Peyer's patch (tissue), 4 donors: ENCODE measurements at places on chromosomes 1 and 21. TPM values are rescaled to one million over a fixed set of nuclear protein-coding genes. Genes with fewer than 3 reads are reported as not detected.

SLC9C2 gene
- total RNA-seq: not detected

- H3K4me3 ChIP-seq: no peak overlapping the region
- H3K27me3 ChIP-seq: no peaks in the 10 kb centered on the region
- no peak overlapping the region for H3K27ac ChIP-seq
- H3K4me1 ChIP-seq: no peaks in the 10 kb centered on the region
- DNase-seq: peak; percentile 36
Observed at GRCh38 chr1:2979191-2980072, 41.8 kb upstream of the ACTRT2 start.

GRCh38 chr1:241603731-241604245, 36.4 kb downstream of the CHML start:
- H3K27me3 ChIP-seq: no peaks in the 10 kb centered on the region
- no peaks in the 10 kb centered on the region for H3K4me1 ChIP-seq
- no peak overlapping the region for H3K27ac ChIP-seq

FCRL1 gene
- 6.2 TPM for total RNA-seq

DNA sequence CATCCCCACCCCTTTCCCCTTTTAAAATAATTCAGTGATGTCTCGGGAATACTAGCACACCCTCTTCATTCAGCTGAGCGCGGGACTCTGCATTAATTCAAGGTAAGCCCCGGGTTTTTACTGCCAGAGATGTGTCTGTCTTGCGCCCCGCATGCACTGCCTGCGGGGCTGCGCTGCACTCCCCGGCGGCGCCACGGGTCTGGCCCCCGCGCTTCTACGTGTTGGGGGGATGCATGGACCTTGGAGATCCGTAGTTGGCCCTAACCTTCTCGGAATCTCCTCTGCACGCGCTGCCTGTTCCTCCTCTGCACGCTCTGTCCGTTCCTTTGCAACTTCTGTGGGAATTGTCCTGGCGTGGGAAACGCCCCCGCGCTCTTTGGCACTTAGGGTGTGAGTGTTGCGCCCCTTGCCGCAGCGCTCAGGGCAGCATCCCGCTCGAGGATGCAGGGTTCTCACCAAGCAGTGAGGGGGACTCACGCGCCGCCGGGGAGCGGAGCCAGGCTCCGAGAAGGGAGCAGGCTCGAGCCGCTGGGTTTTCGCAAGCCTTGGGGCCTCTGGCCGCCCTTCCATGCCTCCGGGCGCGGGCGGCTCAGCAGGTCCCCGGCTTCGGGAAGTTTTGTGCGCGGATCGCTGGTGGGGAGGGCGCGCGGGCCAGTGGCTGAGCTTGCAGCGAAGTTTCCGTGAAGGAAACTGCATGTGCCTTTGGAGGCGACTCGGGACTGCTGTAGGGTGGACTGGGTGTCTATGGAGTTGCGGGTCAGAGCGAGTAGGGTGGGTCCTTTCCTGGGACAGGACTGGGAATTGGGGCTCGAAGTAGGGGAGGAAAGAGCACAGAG, 165.1 kb upstream of the CACNA1E start:
- H3K27ac ChIP-seq: no peak overlapping the region
- no peak overlapping the region for H3K4me3 ChIP-seq
- DNase-seq: no peak
- H3K4me1 ChIP-seq: no peaks in the 10 kb centered on the region

DNA sequence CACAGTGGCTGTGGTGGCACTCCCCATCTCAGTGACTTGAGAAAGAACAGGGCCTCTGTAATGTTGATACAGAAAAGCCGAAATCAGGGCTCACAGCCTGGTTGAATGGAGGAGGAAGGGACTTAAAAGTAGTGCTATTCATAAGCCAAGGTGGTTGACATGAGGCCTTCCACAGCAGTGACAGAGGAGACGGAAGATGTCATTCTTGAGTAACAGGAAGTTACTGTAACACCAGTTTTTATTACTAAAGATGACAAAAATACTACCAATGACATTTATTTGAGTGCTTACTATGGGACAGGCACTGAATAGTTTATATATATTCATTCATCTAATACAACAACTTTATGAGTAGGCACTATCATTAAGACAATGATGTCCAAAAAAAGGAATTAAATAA, 52.8 kb upstream of the GNG12 start:
- no peaks in the 10 kb centered on the region for H3K27me3 ChIP-seq
- no peak overlapping the region for H3K4me3 ChIP-seq
- H3K27ac ChIP-seq: no peak overlapping the region
- DNase-seq: no peak

- no peak overlapping the region for H3K4me3 ChIP-seq
- no peak for DNase-seq
- no peak overlapping the region for H3K27ac ChIP-seq
- H3K27me3 ChIP-seq: no peaks in the 10 kb centered on the region
Observed at GRCh38 chr1:206451134-206451686, 19.1 kb upstream of the IKBKE start.
